ENCODE measurements at places on chromosomes 4 and X. TPM values are rescaled to one million over a fixed set of nuclear protein-coding genes. Genes with fewer than 3 reads are reported as not detected.

Gene CD38
- 12.0 TPM for total RNA-seq

GRCh38 chr4:139743027-139743426 lies 77.4 kb downstream of the MGST2 start:
- DNase-seq = no peak

Gene TLR6
- total RNA-seq = 1.4 TPM

GRCh38 chr4:52750819-52751486 lies at the start of gene ERVMER34-1:
ERVMER34-1 (minus strand) TSS chr4:52751425; CDS start chr4:52745520, 5,905 bp downstream.
- peak; percentile 23 for DNase-seq

DNA sequence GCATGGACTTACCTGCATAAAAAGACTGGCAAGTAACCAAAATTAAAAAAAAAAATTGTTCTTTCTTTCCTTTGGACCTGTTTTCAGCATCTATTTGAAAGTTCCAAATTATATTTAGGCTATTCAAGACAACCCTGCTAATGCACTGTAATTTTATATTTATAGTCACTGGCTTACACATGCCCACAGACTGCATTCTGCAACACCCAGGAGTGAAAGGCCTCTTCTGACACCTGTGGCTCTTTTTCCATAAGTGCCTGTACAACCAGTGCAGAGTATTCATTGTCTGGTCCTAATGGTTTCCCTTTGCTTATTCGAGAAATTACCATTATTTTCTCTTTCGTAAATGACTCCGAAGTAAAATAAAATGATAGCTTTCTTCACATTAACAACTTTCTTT lies 143.3 kb downstream of the RNF150 start:
- DNase-seq = no peak

- DNase-seq = no peak
Observed at GRCh38 chr4:106421441-106422296, 53.1 kb upstream of the GIMD1 start.

GRCh38 chr4:170226288-170226687 lies 136.5 kb upstream of the AADAT start:
- no peak for DNase-seq

DNA sequence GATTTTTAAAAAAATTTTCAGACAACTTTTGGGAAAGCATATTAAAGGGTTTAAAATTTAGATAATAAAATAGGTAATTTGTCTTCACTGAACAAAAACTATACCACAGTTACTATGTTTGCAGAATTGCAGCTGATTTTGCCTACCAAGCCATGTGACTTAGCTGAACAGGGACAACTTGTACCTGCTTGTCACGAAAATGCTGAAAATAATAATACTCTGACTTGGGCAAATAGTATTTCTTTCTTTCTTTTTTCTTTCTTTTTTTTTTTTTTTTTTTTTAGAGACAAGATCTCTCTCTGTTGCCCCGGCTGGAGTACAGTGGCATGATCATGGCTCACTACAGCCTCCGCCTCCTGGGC lies 225.2 kb upstream of the PPP1R2C start:
- no peak for DNase-seq

Gene MAGEA2B
- total RNA-seq = not detected
